ENCODE measurements at places on chromosomes 5 and 9.

DNA sequence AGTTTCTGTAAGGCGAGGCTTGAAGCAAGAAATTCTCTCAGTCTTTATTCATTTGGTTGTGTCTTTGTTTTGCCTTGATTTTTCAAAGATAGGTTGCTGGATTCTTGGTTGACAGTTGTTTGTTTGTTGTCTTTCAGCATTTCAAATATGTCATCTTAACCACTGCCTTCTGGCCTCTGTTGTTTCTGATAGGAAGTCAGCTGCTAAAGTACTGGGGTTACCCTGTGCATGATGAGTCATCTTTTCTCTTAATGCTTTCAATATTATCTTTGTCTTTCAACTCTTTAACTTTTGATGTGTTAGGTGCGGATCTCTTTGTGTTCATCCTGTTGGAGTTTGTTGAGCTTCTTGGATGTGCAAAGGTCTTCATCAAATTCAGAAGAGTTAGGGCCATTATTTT is 1571.3 kb downstream of the MAT2B start:
- DNase-seq, result no peak

DNA sequence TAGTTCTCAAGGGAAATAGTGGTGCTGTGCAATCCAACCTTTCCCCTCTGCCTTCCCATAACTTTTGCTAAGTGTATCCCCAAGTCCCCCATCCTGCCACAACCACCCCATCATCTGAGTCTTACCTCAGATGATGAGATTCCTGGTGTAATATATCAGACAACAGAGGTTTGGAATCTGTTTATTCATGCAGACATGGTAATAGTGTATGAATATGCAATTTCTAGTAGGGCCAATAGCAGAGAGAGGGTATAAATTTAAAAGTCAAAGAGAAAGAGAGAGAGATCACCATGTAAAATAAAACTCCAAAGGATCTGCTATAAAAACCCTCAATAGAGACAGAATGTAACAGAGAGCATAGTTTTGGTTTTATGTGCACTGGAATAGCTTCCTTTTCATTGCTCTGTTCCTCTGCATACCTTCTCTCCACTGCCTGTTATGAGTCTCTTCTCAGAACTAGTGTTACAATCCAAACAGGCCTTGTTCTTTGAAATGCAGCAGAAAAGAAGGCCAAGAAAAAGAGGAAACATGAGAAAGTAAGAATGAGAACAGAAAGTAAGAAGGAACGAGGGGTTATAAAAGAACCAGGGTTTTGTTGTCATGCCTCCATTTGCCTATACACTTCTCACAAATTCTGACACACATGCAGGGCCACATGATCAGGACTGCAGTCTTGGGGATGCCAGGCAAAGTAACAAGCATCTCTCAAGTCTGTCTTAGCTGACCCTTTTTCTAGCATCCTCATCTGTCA is 278.0 kb downstream of the CETN3 start:
- no peak for DNase-seq

- DNase-seq, result peak; percentile 58
Measured at GRCh38 chr5:41510176-41510831, at the start of gene PLCXD3. PLCXD3 (minus strand) TSS chr5:41510601; CDS start chr5:41510526, 75 bp downstream.

DNA sequence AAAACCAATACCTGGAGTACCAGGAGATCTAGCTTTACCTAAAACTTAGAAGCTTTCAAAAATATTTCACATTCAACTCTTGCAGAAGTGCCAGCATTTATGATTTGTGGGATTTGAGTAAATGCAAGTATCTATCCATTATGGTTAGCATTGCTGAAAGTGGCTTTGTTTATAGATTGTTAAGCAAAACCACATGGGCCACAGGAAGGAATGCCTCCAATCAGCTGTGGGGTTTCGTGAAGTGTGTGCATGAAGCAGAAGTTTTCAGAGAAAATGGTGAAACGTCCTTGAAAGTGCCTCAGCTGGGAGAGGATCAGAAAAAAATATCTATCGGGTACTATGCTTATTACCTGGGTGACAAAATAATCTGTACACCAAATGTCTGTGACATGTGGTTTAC is 4.2 kb downstream of the LECT2 start:
- no peak for DNase-seq

DNA sequence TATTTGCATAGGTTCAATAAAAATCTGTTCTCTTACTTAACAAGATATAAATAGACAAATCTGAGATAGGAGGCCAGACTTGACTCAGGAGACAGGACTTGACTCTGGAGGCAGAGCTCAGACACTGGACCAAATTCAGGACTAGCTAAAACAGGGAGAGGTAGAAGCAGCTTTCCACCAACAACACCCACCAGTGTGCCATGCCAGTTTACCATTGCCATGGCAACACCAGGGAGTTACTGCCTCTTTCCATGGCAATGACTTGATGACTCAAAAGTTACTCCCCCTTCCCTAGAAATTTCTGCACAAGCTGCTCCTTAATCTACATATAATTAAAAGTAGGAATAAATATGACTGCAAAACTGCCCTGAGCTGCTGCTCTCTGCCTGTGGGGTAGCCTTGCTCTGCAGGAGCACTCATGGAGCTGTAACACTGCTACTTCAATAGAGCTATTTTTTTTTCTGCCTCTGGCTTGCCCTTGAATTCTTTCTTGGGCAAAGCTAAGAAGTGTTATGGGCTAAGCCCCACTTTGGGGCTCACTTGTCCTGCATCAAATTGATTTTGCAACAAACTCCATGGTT is 473.0 kb downstream of the PLK2 start:
- no peak for DNase-seq

GRCh38 chr9:120345379-120345778 is 234.6 kb downstream of the CDK5RAP2 start:
- DNase-seq, result no peak

- DNase-seq, result no peak
Measured at GRCh38 chr5:7659420-7659819, 191.5 kb downstream of the CFAP90 start.

DNA sequence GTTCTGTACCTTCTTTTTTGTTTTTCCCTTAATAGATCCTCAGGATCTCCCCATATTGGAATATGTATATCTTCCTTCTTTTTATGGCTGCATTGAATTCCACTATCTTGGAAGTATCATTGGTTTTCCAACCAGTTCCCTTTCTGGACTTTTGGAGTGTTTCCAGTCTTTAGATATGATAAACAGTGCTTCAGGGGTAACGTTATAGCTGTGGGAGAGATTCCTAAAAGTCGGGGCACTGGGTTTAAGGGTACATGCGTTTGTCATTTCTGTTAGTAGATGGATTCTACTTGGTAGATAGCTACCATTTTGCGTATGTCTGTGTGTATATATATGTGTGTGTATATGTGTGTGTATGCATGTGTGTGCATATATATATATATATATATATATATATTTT is 42.0 kb downstream of the EXOSC2 start:
- DNase-seq, result no peak

DNA sequence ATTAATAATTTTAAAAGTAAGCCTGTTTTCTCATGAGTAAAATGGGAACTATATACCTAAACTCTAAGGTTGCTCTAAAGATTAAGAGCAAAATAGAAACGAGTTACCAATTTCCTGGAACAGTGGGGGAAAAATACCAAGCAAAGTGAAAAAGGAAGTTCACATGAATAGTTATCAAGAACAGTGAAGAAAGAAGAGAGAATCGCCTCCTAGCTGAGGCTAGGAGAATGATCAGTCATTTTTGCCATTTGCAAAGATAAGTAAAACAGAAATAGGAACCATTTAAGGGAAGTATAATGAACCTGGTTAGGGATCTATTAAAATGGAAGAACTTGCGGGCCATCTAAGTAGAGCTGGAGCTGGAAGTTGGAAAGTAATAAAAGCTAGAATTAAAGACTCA is 50.7 kb downstream of the P4HA2 start:
- DNase-seq, result no peak

GRCh38 chr5:73365301-73365853 is 83.2 kb downstream of the FOXD1 start:
- DNase-seq, result no peak

GRCh38 chr5:54745599-54745998 is 228.0 kb downstream of the SNX18 start:
- no peak for DNase-seq

DNA sequence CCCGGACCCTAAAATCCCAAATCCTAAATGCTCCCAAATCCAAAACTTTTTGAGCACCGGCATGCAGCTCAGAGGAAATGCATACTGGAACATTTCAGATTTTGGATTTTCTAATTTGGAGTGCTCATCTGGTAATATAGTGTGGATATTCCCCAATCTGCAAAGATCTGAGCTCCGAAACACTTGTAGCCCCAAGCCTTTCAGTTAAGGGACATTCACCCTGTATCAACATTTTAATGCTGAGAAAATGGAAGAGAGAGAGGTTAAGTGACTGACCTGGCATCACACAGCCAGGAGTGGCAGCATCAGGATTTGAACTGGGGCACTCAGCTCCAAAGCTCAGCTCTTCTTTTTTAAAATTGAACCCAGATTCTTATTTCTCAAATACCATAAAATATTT is 30.7 kb downstream of the QRFP start:
- no peak for DNase-seq

DNA sequence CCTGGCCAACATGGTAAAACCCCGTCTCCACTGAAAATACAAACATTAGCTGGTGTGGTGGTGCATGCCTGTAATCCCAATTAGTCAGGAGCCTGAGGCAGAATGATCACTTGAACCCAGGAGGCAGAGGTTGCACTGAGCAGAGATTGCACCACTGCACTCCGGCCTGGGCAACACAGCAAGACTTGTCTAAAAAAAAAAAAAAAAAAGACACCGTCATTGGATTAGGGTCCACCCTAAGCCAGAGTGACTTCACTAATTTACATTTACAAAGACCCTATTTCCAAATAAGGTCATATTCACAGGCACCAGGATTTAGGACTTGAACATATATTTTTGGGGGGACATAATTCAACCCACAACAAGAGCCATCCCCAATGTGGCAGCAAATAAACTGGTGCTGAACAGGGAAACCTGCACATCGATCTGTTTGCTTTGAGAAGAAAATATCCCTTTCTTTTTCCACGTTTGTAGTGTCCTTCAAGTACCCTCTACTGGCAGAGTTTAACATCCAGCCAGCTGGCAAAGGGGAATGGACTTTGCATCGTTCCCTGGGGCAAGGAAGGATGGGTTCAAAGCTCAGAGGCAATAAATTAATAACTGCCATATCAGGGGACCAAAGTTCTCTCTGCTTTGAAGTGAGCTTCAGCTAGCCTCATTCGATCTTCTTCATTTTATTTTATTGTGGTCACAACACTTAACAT is 3.7 kb upstream of the DNAJC25 start:
- no peak for DNase-seq

DNA sequence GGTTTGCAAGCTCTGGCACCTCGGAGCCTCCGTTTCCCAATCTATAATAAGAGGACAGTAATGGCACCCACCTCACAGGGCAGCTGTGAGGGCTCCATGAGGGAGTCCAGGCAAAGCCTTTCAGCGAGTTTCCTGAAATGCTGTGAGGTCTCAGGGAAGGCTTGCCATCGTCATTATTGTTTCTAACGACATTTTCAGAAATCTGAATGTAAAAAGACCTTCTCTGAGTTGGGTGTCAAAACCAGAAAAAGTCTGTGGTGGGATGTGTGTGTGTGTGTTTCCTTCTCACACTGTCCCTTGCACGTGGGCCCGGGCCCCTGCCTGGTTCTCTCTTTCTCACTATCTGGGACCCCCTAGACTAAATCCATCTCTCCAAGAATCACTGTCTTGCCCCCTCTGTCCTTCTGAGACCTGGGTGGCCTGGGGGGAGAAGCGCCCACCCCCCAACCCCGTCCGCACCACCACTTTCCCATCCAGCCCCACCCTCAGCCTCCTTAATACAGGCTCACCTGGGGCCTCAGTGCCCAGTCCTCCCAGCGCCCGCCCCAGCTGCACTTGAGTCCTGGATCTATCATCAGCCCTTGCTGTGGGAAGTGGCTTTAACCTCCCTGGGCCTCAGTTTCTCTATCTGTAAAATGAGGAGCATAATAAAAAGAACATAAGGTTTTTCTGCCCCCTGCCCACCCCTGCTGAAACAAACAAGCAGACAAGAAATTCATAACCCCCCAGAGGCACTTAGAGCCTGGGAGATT is 180.3 kb downstream of the C9orf50 start:
- DNase-seq, result no peak

DNA sequence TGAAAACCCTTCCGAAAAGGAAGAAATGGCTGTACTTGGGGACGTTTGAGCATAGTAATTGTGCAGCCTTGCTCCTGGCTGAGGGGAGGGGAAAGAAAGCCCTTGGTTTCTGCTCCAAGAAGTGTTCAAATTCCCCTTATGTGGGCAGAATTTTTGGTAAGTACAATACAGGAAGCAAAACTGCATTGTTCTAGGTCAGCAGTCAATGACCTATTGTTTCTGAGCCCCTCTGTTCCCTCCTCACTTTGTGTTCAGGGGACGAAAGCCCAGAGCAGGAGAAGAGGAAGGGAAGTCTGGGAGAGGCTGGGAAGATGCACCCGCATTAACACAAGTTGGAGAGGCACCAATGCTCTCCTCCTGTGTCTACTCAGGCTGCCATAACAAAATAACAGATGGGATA is 11.9 kb downstream of the BASP1 start:
- no peak for DNase-seq

DNA sequence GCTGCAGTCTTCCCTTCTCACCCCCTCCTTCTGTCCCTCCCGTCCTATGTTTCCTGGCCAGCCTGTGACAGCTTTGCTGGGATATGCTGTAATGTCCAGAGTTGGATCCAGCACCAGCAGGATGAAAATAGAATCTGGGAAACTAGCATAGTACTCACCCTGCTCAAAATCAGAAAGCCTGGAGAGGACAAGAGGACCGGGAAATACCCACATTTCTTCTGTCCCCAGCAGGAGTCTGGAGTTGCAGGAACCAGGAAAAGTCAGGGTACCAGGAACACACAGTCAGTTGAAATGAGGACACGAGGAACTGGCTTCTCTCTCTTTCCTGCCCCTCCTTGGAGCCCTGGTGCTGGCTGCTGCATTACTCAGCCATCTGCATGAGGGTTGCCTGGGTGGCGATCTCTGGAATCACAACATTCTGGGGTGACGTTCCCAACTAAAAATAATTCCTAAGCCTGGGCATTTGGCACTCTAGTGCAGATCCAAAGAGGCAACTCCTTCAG is 59.6 kb upstream of the NFIL3 start:
- DNase-seq, result no peak

- DNase-seq, result no peak
Measured at GRCh38 chr5:110880413-110880812, 141.6 kb downstream of the SLC25A46 start.

GRCh38 chr9:114218264-114219120 is 63.2 kb downstream of the COL27A1 start:
- no peak for DNase-seq

- DNase-seq, result no peak
Measured at GRCh38 chr5:161378701-161379100, 167.8 kb downstream of the GABRB2 start.

DNA sequence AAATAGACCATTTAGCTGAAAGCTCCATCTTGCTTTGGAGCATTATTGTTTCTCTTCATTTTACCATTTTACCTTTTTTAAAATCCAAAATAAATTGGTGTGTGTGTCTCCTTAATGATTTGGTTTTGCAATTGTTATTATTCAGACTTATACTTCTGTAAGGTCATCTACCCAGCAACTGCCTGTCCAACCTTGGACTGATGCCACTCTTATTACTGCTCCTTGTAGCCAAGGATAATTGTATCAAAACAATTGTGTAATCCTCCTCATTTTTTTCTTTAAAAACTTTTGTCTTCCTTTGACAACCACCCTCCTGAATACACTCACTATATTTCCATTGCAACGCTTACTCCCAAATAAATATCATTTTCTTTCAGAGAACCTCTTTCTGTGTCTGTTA is 30.3 kb upstream of the HMGCR start:
- no peak for DNase-seq

Data from left ventricle myocardium inferior (tissue), 1 donor.